ENCODE measurements at places on chromosomes 3 and 15.
A peak's percentile ranks its signal among the peaks of the same experiment; 100 is the strongest.

DNA sequence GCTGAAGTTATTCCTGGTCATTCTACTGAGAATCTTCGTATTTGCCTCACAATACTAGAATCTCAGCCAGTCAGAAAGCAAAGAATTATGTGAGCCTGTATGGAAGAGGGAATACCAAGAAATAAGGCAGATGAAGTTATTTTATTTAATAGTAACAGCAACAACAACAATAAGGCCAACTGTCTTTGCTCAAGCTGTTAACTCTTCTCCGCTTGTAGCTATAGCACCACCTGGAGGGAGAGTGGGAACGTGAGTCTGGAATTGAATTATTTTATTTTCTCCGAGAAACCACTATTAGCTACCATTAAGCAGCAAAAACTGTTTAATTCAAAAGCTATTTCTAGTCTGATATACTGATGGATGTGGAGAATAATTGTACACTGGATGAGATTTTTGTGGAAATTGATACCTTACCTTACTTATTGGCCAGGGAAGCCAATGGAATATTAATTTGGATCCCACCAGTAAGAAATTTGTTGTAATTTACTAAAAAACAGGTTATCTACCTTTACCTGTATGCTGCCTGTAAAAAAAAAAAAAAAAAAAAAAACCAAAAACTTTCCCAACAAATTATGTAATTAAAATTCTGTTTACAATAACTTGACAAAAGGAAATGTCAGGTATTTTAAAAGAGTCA, 50.1 kb downstream of the CALML4 start:
- no peak for DNase-seq

DNA sequence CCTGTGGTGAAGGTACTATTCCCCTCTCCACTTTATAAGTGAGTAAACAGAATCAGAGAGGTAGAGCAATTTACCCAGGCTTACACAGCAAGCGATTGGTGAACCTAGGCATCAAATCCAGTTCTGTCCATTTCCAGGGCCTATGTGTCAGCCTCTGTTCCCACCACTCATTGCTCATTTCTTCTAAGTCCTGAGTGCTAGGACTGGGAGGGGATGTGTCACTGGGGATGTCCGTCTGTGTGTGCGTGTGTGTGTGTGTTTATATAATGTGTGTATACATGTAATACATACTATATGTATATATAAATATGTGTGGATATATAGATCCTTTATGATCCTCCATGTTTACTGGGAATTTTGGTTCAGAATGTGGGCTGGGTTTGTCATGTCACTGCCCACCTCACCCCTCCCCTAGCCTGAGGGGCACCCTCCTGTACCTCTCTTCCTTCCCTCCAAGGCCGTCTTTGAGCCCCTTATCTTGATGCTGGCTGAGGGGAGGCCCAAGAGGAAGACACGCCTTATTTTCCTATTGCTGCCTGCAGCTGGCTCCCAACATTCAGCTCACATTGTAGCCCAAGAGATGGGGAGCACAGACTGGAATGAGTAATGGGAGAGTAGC, 2.1 kb downstream of the TMEM43 start:
- no peak for DNase-seq

DNA sequence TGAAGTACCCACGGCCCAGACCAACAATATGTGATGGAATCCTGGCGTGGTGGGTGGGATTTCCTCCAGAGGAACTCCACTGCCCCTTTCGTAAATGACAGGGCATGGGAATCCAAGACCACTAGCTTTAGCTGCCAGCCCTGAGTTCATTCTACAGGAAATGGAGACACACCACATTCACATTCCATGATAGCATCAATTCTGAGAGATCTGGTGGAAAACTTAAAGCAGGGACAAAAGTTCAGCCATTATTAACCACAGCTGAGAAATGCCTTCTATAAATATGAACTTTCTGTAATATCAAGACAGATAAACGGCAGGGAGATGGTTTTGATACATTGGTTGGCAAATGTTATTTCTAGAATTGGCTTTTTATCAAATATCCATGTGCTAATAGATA, 98.2 kb downstream of the FBN1 start:
- DNase-seq, result no peak

GRCh38 chr15:55240125-55240760, 43.5 kb upstream of the RSL24D1 start:
- DNase-seq, result no peak

DNA sequence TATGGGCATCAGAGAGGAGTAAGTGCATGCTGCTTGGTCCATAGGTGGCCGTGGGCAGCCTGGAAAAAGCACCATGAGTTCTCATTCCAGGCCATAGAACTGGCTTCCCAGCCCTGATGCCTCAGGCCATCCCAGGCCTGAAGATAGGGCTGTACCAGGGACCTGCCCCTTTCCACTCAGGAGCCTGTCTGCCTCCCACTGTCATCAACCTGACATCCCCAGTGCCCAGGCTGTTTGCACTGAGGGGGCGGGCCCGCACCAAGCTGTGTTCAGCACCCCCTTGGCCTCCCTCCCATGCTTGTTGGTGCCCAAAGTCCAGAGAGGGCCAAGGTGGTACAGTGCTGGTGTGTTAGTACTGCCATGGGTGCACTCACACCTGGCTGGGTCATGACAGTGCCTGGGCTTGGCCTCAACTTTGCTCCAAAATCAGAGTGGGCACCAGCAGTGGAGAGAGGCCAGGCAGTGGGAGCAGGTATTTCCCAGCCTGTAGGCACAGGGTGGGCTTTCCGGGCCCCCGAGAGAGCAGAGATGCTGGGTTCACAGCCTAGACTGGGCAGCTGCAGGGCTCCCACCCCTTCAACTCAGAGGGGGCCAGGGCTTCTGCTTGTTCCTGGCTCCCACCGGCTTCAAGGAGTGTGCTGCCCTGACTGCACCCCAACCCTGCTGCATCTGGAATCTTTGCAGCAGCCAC, 556.1 kb downstream of the SI start:
- no peak for DNase-seq

DNA sequence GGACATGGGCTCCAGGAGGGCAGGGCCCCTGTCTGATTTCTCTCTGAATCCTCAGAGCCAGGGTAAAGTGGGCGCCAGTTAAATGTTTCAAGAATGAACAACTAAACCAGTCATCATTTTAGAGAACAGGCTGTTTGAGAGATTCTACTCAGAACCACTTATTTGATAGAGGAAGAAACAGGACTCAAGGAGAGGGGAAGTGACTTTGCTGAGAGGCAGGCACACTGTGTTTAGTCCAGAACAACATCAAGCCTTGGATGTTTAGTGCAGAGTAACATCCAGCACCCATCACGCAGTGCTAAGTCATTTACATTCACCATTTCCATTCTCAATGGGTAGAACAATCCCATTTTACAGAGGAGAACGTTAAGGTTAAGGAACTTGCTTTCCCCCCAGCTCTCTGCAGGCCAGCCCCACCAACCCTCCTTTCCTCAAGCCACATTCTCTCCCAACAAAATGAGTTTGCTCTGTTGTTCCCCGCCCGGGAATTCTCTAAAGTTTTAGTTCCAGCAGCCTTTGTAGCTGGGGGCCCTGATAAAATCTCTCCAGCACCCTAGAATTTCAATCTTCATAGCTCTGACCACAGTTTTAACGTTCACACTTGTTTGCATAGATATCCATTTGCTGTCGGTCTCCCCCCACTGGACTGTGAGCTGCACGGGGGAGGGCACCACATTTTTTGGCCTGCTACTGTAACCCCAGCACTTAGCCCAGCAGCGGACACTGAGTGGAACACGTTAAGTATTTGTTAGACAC, 962 bp downstream of the NMNAT3 start:
- no peak for DNase-seq

- DNase-seq, result peak; percentile 59
Measured at GRCh38 chr15:71508081-71508682, 302.2 kb upstream of the NR2E3 start.

DNA sequence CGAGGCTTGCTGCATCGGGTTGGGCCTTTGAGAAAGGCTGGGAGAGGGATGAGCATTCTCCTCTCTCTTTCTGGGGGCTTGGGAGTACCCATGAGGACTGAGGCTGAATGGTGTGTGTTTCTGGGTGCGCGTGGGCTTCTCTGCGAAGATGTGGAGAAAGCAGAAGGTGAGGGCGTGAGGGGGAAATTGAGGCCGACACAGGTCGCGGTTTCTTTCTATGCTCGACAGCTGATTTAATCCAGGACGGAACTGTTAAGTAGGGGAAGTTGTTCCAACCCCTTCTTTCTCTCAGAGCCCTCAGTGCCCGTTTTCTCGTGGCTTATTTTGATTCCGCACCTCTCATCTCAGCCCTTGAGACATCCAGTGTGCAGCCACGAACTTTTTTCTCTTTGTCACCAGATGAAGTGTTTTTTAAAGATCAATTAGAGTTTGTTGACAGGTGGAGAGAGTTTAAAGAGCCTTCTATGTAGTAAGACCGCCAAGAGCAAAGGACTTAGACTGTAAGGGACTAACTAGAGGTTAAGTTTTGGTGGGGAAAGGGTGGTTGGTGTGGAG, 711 bp downstream of the STARD9 start:
- no peak for DNase-seq

DNA sequence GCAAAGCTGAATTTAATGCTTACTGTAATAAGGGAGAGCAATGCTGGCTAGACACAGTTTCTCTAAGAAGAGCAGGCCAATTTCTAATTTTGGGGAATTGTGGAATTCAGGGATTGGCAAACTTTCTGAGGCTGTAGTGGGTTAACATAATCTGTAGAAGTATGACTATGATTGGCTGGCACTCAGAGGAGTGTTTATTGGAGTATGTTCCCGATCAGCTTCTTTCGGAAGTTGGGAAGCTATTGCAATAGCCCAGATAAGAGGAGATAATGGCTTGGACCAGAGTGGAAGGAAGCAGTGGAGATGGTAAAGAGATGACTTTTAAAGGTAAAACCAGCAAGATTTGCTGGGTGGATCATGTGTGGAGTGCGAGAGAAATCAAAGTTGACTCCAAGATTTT, 19.4 kb downstream of the TMOD3 start:
- no peak for DNase-seq

DNA sequence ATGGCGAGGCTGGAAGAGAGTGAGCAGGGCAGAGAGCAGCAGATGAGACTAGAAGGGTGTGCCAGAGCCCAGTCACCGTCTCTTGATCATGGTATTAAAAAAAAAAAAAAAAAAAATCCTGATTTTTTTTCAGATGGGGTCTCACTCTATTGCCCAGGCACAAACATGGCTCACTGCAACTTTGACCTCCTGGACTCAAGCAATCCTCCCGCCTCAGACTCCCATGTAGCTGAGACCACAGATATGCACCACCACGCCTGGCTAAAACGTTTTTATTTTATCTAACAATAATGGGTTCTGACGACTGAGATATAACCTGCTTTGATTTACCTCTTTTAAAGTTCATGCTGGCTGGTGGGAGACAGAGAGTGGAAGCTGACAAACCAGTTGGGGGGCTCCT, 4.0 kb downstream of the GNB4 start:
- no peak for DNase-seq

GRCh38 chr3:11020764-11021163, 28.2 kb downstream of the SLC6A1 start:
- no peak for DNase-seq

- DNase-seq, result no peak
Measured at GRCh38 chr3:114452937-114453336, 159.1 kb downstream of the TIGIT start.

GRCh38 chr3:197124713-197125112, 95.1 kb upstream of the MELTF start:
- DNase-seq, result no peak

GRCh38 chr3:85476891-85477495, 518.2 kb downstream of the CADM2 start:
- DNase-seq, result no peak

DNA sequence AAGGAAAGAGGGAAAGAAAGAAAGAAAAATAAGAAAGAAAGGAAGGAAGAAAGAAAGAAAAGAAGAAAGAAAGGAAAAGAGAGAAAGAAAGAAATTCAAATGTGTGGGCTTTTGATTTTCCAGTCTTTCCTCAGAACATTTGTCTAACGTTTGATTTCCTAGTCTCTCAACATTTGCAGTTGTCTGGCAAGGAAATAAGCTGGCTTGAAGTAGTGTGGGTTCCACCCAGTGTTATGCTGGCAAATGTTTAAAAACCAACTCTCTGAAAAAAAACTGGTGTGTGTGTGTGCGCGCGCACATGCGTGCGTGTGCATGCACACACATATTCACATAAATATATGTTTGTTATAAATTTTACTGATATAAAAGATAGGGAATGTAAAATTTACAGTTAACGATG, 54.6 kb upstream of the C3orf49 start:
- DNase-seq, result no peak

Data from GM06990 (cell line).